ENCODE measurements at places on chromosomes 3 and 15. TPM values are rescaled to one million over a fixed set of nuclear protein-coding genes. Genes with fewer than 3 reads are reported as not detected.

DNA sequence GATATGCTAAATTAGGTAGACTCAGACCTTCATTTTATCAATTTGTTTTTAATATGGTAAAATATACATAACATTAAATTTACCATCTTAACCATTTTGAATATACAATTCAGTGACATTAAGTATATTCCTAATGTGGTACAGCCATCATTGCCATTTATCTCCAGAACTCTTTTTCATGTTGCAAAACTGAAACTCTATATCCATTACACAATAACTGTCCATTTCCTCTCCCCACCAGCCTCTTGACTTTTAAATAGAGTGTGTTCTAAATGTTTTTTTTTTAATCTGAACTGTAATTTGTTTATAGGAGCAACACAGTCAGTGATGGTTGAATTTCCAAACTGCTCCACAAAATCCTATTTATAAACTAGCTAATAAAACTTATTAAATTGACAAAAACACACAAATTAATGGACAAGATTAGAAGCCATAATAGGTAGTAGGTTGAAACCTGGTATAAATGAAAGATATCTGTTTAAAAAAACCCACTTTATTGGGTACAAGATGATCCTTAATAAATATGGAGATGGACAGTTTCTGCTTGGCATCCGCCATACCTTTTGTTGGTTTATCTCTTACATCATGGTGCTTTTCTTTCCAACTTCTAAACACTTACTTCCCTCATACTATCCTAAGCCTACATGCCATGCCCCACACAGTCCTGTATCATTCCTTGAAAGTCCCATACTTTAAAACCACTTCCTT lies 142.4 kb downstream of the ZPLD1 start:
- DNase-seq = no peak

GRCh38 chr3:129575997-129576384 lies 30.5 kb downstream of the PLXND1 start:
- DNase-seq = no peak

- DNase-seq = no peak
These were observed 77.4 kb downstream of the PTPRG start for GRCh38 chr3:61638741-61639140.

GRCh38 chr3:64084640-64085039 lies 61.3 kb upstream of the PSMD6 start:
- no peak for DNase-seq

DNA sequence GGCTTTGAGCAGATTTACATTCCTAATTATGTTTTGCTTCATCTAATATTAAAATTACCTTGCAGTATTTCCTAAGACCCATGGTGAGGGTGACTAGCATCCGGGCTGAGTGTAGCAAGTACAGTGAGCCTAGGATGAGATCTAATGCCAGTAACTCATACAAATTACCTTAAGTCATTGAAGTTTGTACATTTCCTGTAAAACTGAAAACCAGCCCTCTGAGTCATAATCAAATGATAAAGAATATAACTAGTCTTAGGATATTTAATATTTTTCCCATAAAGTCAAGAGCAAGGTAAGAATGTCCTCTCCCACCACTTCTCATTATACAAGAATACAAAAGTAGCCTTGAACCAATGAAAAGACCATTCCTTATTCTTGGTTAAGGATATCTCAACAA lies 54.8 kb upstream of the CHRM5 start:
- DNase-seq = no peak

DNA sequence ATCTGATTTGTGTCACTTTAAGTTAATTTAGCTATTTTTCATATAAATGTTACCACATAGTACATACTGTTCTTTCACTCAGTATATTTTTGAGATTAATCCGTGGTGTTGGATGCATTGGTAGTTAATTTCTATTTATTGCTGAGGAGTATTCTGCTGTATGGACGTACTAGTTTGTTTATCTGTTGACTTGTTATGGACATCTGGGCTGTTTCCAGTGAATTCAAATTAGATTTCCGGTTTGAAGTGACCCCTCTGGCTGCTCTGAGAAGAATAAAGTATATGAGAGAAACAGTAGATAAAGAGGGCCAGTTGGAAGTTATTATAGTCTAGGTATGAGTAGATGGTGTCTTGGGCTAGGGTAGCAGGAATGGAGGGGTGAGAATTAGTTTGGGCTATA lies 15.6 kb downstream of the KAT2B start:
- no peak for DNase-seq

DNA sequence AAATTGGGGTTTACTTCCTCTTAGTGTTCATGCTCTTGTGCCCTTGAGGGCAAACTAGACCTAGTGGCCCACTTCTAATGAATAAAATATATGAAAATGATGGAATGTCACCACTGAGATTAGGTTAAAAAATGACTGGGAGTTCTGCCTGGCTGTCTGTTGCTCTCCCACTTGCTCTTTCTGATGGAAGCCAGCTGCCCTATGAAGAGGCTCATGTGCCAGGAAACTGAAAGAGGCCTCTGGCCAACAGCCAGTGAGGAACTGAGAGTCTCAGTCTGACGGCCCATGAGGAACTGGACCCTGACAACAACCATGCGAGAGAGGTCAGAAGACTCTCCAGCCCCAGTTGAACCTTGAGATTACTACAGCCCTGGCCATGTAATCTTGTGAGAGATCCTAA lies 107.1 kb upstream of the FHIT start:
- peak; percentile 12 for DNase-seq

- peak; percentile 35 for DNase-seq
These were observed 46.3 kb downstream of the NANOGP8 start for GRCh38 chr15:35038626-35039451.

GRCh38 chr3:11982341-11982941 lies 21.7 kb upstream of the SYN2 start:
- DNase-seq = no peak

- no peak for DNase-seq
These were observed 119.8 kb upstream of the CPNE4 start for GRCh38 chr3:132154619-132155018.

DNA sequence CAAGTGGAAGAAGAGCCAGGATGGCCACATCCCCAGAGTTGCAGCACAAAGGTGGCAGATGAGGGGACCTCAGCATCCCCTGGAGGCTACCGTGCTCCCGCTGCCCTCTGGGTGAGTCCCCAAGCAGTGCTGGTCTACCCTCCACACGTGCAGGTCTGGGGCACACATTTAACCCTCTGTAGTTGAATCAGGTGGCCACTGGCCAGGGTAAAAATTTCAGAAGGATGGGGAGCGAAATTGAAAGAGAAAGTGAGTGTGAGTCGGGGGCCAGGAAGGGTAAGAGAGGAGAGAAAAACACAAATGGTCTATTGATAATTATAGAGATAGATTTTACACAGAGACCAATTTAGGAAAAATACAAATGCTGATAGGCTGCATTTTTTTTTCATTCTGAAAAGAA lies 139.5 kb upstream of the EIF1B start:
- DNase-seq = no peak

DNA sequence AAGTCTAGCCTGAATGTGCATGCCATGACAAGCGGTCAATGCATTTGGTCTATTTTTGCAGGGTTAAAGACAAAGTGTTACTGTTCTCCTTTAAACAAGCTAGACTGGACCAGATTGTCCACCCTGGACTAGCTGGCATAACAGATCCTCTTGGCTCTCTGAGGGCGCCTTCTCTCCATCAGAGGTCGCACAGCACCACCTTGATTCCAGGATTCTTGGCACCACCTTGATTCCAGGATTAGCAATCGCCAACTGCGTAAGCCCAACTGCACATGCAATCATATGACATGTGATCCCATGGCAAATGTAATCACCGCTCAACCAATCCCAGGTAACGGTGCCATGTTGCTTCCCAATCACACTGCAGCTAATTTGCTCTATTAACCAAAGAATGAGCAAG lies 98.6 kb downstream of the OXNAD1 start:
- DNase-seq = no peak

Gene CLDN1
- 115 TPM for total RNA-seq

Gene SPATA12
- 0.10 TPM for total RNA-seq

Gene ZMYND10
- 0.89 TPM for total RNA-seq

Gene HCN4
- 0.10 TPM for total RNA-seq

Gene TGM4
- not detected for total RNA-seq

Gene STRIT1
- 2.5 TPM for total RNA-seq

Gene PTH1R
- total RNA-seq = 18.9 TPM

Gene ANKUB1
- not detected for total RNA-seq

Gene ARHGAP11A
- total RNA-seq = 13.2 TPM

Gene STT3B
- 124 TPM for total RNA-seq

Gene CD276
- 46.9 TPM for total RNA-seq
